ENCODE measurements at places on chromosomes 11 and 22.

GRCh38 chr11:68380786-68381622 is 68.6 kb downstream of the LRP5 start:
- DNase-seq, result peak; percentile 59

DNA sequence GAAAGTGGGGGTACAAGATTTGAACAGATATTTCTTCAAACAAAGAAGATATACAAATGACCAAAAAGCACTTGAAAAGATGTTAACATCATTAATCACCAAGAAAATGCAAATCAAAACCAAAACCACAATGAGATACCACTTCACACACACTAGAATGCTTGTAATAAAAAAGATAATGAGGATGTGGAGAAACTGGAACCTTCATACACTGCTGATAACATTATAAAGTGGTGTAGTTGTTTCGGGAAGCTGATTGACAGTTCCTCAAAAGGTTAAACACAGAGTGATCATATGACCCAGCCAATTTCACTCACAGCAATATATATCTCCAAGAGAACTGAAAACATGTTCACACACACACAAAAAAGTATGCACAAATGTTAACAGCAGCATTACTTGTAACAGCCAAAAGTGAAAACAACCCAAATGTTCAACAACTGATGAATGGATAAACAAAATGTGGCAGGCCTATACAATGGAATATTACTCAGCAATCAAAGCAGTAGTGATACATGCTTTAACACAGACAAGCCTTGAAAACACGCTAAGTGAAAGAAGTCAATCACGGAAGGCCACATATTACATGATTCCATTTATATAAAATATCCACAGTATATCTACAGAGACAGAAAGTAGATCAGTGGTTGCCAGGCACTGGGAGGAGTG is 15.1 kb downstream of the PITPNB start:
- DNase-seq, result no peak

DNA sequence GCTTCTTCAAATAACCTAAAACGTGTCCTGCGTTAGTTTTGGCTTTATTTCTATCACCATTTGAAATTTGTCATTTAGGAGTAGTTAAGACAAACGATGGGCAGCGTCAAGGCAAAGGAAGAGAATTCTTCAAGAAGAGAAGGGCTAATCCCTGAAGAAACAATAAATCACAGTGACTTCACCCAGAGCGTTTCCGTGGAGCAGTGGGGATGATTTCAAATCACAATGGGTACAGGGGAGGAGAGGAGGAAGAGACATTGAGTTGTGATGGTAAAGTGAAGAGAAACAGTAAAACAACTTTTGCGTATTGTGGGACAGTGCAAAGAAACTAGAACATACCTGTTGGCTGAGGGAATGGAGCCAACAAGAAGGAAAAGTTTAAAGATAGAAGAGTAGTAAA is 9.7 kb downstream of the PDGFD start:
- no peak for DNase-seq

DNA sequence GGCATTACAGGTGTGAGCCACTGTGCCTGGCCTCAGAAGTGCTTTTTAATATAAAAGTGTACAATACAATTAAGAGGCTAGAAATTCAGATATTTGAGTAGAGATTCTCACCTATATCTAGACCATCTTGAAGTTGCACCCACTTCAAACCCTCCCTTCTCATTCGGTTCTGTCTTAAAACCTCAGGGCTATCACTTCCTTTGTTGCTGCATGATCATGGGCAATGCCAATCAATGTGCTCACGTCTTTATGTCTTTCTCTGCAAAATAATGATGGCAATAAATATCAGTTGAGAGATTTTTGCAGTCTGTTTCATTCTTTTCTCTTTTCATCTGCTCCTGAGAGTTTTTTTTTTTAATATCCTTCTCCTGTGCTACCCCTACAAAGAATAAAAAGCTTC is 9.3 kb upstream of the NUP160 start:
- DNase-seq, result no peak
